Left cardiac atrium (tissue), 4 donors: ENCODE measurements at places on chromosomes 16 and 17. TPM values are rescaled to one million over a fixed set of nuclear protein-coding genes. Genes with fewer than 3 reads are reported as not detected.

Gene ASPA
- total RNA-seq, result 3.1 TPM

Gene CDH16
- total RNA-seq, result 0.47 TPM

Gene PLEKHH3
- total RNA-seq, result 19.9 TPM

Gene SLC38A8
- not detected for total RNA-seq

Gene GOSR1
- total RNA-seq, result 30.5 TPM
